ENCODE measurements at places on chromosomes 3 and 15.

DNA sequence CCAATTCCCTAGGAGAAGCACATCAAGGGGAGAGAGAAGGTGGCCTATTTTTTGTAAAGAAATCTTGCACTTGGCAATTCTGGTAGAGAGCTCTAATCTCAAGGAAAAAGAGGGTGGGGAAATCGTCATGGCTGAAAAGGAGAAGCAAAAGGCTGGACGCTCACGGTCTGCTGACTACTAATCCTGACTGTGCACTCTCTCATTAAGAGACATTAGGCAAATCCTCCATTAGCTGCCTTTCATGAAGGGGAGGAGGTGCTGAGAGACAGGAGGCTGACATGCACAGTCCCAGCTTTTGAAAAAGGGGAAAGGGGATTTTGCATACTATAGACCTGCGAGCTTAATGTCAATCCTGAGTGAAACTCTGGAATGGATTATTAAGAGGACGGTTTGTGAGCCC, 170.0 kb downstream of the NR2F2 start:
- no peak for DNase-seq

DNA sequence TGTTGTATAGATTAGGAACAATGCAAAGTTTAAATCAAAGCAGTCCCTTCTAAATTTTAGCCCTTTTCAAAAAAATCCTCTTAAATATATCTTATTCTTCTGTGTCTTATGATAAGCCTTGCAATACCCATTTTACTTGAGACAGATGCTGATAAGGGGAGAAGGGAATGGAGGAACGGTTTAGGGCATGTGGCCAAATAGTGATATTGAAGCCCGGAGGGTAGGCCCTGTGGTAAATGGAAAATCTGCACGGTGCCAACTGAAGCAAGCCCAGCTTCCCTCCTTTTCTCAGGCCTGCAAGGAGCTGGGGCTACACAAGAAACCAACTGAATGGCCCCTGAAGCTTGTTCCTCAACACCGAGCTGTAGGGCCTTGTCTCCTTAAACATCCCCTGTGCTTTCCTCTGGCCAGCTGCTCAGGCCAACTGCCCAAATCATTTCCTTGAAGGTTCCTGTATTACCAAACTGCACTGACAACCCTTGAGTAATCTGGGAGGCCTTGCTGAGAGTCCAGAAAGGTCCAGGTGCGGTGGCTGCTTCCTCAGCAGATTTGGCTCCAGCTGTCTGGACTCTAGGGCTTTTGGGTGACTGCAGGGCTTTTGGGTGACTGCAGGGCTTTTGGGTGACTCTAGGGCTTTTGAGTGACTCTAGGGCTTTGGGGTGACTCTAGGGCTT, 67.2 kb downstream of the NCEH1 start:
- no peak for DNase-seq

GRCh38 chr15:82531496-82532382, 8.5 kb downstream of the RPS17 start:
- no peak for DNase-seq

GRCh38 chr15:89490081-89490813, 6.1 kb downstream of the RHCG start:
- DNase-seq, result no peak

DNA sequence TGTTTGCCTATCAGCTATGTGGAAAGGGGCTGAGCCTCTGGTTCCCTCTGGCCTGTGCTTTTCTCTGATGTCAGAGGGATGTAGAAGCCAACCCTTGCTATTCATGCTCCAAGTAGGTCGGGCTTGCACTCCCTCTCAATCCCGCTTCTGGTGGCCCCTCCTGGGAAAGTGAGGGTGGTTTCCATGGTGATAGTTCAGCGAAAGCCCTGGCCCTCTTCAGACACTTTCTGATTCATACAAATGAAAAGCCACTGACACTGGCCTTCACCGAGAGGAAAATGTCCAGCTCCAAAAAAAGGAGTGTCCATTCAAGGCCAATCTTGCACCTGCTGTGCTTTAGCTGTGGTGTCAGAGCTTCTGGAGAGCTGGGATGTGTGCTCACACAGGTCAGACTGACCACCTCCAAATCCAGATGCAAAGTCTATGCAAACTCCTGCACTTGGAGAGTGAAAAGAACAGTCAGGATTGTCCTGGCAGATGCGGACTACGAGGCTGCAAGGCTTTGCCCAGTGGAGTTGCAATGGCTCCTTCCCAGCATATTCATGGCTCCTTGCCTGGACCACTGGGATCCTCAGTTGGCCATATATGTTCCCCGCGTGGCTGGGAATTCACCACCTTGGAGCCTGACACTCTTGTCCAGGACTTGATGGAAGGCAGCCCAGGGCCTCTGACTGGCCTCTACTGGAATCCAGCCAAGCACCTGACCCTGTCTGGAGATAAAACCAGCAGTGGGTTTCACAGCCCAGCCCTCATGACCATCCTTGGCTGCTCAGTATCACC, 96.6 kb downstream of the CEMIP start:
- no peak for DNase-seq

- no peak for DNase-seq
Measured at GRCh38 chr3:188470508-188471130, 316.7 kb downstream of the LPP start.

DNA sequence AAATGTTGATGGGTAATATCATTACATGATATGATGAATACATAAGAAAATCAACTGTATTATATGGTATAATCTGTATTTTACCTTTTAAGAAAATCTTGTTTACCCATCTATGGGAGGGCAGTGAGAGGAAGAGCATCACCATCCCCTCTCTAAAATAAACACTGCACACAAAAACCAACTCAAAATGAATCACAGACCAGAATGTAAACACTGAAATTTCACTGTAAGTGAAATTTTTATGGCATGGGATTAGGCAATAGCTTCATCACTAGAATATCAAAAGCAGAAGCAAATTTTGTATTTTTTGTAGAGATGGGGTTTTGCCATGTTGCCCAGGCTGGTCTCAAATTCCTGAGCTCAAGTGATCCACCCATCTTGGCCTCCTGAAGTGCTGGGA, 26.2 kb downstream of the IFT80 start:
- no peak for DNase-seq

DNA sequence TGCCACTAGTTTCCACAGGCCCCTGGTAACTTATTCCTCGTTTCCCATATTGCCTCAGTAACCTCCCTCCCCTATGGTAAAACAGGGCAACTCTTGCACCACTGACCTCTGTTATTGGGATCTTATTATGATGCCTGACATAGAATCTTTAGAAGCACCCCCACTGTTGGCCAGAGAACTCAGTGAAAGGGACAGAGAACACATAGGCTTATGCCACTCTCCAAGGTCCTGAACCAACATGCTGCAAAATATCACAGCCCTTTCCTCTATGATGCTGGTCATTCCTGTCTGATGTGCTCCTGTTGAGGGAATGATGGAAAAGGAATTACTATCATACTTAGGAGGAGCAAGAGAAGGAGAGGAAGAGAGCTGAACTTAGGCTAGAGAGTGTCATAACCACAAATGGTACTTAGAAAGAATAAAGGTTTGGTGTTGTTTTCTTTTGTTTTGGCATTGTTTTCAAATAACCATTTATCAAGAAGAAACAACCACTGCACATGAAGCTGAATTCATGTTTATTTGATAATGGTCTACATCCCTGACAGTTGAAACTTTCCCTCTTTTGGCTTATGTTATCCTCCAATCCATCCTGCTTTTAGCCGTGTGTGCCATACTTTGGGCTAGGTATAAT, 330.2 kb downstream of the EPHB1 start:
- peak; percentile 23 for DNase-seq

GRCh38 chr15:85905751-85906450, 111.2 kb upstream of the KLHL25 start:
- no peak for DNase-seq

- DNase-seq, result no peak
Measured at GRCh38 chr3:141405025-141405424, 36.7 kb downstream of the ZBTB38 start.

DNA sequence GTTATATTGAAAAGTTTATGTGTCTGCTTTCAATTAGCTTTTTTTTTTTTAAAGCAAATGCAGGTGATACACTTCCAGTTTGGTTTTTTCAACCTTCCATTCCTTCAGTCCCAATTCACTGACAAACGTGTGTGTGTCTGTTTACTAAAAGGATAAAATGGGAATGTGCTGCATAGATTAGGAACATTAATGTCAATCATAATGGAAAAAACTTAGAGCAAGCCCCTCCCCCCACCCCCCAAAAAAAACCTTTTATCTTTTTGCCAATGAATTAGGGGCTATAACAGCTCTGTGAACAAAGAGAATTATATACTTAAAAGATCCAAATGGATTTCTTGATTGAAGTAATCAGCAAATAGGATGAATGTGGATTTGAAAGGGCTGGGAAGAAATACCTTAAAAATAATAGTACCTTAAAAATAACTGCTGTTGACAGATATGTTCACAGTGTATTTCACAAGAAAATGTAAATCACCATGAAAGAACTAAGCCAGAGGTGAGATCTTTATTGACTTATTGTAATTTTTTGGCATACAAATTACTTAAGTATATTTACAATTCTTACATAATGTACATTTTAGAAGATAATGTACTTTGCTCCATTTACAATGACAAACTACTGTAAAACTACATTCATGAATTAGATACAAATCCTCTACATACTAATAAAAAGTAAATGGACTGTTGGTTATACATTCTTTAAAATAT, 3.5 kb upstream of the XXYLT1 start:
- no peak for DNase-seq

- DNase-seq, result no peak
Measured at GRCh38 chr15:43912208-43912607, 85.4 kb downstream of the WDR76 start.

DNA sequence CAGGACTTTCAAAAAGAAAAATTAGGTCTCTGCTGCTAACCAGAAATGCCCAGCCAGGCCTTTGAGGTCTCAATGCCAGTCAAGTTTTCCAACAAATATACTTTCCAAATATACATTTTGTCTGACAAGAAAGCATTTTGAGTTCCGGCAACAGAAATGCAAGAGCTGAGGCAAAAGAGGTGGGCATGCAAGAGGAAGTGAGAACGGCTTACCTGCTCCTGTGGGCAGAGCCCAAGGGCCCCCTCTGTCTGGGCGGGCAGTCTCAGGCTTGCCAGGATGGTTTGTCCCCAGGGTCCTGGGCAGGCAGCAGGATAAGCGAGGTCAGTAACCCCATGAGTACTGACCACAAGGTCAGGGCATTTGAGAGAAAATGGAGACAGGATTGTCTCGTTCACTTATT, 136.1 kb upstream of the TOPAZ1 start:
- DNase-seq, result no peak

DNA sequence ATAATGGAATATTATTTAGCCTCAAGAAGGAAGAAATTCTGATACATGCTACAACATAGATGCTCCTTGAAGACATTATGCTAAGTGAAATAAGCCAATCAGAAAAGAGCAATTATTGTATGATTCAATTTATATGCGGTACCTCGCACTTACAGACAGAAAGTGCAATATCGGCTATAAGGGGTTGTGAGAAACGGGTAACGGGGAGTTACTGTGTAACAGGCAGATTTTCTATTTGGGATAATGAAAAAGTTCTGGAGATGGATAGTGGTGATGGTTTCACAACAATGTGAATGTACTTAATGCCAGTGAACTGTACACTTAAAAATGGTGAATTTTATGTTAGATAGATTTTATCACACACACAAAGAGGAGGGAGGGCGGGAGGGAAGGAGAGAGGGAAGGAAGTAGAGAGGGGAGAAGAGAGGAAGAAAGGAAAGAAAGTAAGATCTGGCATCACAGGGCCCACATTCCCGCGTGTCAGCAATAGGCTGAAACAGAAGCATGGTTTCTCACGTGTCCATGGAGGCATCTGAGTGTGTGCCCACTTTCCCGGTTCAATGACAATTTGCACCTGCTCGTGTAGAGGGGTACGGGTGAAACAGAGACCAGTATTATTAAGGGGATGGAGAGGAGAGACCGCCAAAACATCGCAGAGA, 700 bp upstream of the BLM start:
- no peak for DNase-seq

- DNase-seq, result peak; percentile 63
Measured at GRCh38 chr3:151926956-151927355, 53.5 kb downstream of the SUCNR1 start.

DNA sequence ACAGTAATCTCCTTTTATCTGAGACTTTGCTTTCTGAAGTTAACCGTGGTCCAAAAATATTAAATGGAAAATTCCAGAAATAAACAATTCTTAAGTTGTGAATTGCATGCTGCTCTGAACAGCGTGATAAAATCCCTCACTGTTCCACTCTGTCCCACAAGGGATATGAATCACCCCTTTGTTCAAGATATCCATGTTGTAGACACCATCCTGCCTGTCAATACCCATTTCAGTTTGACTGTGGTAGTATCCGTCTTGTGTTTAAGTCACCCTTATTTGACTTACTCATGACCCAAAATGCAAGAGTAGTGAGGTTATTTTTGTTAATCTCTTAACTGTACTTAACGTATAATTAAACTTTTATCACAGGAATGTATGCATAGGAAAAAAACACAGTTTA, 435.0 kb downstream of the SHQ1 start:
- DNase-seq, result peak; percentile 26

DNA sequence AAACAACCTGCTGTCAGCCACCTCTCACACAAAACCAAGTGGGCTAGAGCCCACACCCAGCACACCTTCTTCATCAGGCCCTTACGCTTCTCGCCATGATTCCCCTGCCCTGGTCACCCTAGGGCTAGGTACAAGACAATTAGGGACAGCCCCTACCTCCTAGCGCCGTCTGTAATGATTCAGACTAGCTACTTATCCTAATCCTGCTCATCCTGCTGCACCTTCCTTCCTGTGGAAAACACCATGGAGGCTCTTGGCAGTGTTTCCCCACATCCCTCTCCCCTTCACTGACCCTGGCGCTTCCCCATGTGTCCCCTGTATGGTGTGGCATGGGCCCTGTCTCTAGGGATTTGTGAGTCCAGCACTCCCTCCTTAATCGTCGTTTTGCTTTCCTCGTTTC, 39.6 kb upstream of the ICE2 start:
- DNase-seq, result no peak

DNA sequence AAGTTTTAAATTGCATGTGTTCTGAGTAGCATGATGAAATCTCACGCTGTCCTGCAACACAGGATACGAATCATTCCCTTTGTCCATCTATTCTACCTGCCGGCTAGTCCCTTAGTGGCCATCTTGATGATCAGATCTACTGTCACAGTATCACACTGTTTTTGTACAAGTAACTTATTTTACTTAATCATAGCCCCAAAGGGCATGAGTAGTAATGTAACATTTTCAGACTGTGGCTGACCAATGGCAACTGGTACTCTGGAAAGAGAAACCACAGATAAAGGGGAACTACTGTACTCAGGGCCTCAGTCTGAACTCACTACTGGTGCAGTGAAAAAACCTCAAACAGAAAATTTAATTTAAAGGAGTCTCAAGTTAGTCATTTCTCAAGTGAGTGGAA, 127.3 kb upstream of the MRPL3 start:
- DNase-seq, result no peak

GRCh38 chr15:81216422-81216821, 19.7 kb downstream of the IL16 start:
- no peak for DNase-seq

DNA sequence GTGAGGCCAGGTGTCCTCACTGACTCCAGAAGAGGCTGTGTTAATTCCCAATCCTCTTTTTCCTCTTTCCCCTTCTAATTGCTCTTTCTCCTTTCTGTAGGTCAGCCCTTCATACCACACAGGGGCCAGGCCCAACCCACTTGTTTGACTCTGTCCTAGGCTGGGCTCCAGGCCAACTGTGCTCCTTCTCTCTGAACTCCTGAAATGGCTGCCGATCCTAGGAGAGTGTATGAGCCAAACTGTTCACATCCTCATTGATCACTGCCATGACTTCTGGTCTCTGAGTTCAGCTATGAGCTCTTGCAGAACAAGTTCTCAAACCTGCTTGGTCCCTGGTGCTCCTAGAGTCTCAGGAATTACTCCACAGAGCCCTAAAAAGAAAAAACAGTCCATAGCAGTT, 145.1 kb downstream of the VGLL4 start:
- peak; percentile 81 for DNase-seq

All from Daoy (cell line).